ENCODE measurements at places on chromosomes 3 and 15.

DNA sequence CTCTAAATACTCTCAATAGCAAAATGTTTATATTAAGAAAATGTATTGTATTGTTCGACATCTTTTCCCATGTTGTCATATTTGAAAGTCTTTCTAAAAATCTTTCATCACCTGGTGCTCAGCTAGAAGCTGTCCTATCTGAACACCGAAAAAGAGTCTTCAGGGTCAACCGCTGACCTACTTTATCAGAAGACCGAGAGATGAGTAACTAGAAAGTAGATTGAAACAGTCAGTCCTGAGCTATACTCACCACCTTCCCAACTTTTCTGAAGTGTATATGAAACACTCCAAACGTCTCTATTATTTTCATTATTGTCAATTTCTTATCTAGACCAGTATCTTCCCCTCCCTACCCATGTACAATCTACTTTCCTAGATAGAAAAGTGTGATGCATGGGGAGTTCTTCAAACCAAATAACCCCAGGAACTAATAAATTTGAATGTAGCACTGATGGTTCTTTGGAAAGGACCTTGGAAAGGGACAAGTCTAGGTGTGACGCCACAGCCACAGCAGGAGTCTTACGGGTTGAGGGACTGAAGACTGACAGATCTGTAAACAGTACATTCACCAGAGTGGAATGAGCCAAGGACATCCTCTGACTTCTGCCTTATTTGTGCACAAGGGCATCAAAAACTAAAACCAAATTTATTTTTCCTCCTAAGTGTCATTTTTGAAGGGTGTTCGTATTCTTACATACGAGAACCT is 58.6 kb downstream of the TMOD3 start:
- no peak overlapping the region for H3K27ac ChIP-seq
- no peak for DNase-seq
- H3K27me3 ChIP-seq = no peaks in the 10 kb centered on the region
- H3K4me3 ChIP-seq = no peak overlapping the region

DNA sequence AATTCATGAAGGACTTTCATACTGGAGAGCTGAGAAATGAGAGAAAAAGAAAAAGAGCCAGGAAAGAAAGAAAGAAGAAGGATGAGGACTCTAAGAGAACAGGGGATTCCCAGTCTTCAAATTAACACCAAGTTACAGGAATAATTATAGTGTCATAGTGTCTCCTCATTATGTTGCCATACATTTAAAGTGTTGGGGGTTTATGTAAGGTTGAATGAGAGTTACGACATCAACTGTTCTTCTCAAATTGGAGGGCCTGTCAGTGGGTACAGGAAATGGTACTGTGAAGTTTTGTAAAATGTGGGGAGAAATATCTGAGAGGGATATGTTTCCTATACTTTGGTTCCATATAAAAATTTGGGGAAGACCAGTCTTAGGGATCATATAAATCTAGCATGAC is 12.3 kb upstream of the CD200 start:
- DNase-seq = no peak
- no peak overlapping the region for H3K4me3 ChIP-seq
- peaks cover 7% of the 10 kb centered on the region for H3K4me1 ChIP-seq
- no peaks in the 10 kb centered on the region for H3K36me3 ChIP-seq
- no peak overlapping the region for H3K27ac ChIP-seq

GRCh38 chr3:194307849-194308248 is 43.3 kb downstream of the CPN2 start:
- H3K4me1 ChIP-seq = peaks cover 14% of the 10 kb centered on the region
- peaks cover 6% of the 10 kb centered on the region for H3K27me3 ChIP-seq

DNA sequence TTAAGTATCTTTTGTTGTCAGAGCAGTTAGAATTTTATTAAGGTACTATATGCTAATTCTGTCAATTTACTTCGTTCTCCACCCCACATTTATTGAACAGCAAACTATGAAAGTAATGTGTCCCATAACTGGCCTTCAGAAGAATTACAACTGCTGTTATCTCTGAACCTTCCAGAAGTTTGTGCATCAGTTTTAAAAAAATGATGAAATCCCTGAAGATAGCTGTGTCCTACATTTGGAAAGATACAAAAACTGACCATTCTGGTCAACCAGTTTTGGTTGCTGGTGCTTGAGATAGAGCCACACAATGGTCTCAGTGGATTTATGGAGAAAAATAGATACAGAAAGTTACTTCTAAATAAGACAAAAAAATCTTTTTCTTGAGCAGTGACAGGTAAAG is 5.9 kb downstream of the UBE2Q2 start:
- H3K27ac ChIP-seq = no peak overlapping the region
- no peak overlapping the region for H3K4me3 ChIP-seq
- no peak for DNase-seq
- H3K4me1 ChIP-seq = peaks cover 23% of the 10 kb centered on the region
- H3K27me3 ChIP-seq = no peaks in the 10 kb centered on the region

- no peaks in the 10 kb centered on the region for H3K36me3 ChIP-seq
- no peak overlapping the region for H3K4me3 ChIP-seq
- DNase-seq = no peak
- no peaks in the 10 kb centered on the region for H3K27me3 ChIP-seq
Measured at GRCh38 chr3:77816366-77816765, 776.5 kb downstream of the ROBO2 start.

- no peak overlapping the region for H3K4me3 ChIP-seq
- no peaks in the 10 kb centered on the region for H3K4me1 ChIP-seq
- no peaks in the 10 kb centered on the region for H3K36me3 ChIP-seq
- no peak for DNase-seq
Measured at GRCh38 chr3:4665197-4665596, 172.0 kb downstream of the ITPR1 start.

DNA sequence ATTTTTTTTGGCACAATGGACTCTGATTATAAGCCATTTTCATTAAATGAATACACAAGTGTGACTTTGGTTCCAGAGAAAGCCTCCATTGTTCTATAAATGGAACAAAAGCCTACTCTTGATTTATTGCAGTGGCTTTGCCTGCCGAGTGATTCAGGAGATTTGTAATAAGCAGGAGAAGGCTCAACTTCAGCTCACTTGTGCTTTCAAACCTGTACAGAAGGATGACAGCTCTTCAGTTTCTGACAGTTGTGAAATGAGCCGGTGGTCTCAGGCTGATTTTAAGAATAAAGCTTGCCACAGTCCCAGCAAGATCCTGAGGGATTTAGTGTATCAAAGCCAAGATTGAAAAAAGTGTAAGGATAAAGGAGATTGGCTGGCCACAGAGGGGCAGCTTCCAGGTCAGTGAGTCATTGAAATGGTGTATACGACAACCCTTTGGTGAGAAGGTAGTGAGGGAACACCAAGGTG is 438.8 kb upstream of the TGFBR2 start:
- no peaks in the 10 kb centered on the region for H3K36me3 ChIP-seq
- no peaks in the 10 kb centered on the region for H3K27me3 ChIP-seq
- H3K27ac ChIP-seq = no peak overlapping the region
- no peak overlapping the region for H3K4me3 ChIP-seq

GRCh38 chr3:45795882-45796765 is at the start of gene SLC6A20:
TSS of gene SLC6A20 (minus strand) at chr3:45796536. CDS start at chr3:45796419, 117 bp downstream.
- no peaks in the 10 kb centered on the region for H3K36me3 ChIP-seq
- no peak within 1 kb of the TSS for H3K27ac ChIP-seq
- DNase-seq = no peak
- peaks cover 3% of the 10 kb centered on the region for H3K4me1 ChIP-seq

DNA sequence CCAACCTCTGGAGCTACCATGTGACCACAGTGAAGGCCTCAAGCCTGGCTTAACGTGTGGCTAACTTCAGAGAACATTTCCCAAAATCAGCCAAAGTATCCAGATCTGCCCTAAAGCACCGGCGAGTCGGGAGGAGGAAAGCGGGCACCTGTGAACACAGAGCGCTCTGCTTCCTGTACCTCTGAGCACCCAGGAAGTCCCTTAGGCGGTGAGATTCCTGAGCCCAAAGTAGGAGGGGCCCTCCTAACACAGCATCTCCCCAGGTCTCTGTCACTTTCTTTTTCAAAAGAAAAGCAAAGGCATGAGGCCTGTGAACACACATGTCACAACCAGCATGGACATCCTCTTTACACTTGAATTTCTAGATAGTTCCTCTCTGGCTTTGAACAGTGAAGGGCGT is 944 bp upstream of the EIF4E3 start:
- H3K27me3 ChIP-seq = peaks cover 13% of the 10 kb centered on the region
- H3K36me3 ChIP-seq = no peaks in the 10 kb centered on the region
- H3K4me3 ChIP-seq = no peak overlapping the region
- no peak overlapping the region for H3K27ac ChIP-seq
- no peak for DNase-seq
- peaks cover 13% of the 10 kb centered on the region for H3K4me1 ChIP-seq
